ENCODE measurements at places on chromosomes 7 and 10.

DNA sequence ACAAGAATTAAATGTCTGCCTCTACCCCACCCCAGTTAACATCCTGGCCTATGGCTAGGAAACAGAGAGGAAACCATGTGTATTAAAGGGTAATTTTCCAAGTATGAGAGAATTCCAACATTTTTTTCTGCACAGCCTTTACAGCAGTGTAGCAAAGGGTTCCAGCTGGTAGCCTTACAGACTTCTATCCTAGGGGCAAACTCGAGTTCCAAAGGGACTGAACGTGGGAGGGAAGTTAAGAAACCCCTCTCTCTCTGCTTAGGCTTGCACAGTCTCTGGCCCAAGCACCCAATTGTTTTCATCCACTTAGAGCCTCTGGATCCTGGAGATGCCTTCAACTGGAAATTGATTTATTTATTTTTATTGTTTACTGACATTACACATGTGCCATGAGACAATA, 60.3 kb downstream of the SLC16A12 start:
- no peak for DNase-seq

DNA sequence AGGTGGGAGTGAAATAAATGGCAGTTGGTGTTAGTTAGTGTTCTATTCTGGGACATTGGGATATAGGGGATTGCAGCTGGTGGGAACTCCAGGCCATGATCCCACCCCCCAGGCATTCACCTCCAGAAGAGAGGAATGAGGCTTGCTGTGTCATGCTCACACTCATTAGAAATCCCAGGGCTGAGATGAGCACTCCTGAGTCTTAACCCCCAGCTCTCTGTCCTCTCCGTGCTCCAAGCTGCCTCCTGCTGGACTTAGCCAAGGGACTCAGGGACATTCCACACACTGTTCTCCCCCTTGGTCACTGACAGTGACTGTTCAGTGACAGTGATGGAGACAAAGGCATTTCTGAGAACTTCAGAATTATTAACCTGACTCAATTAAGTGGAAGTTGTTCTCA, 21.5 kb downstream of the CYP26A1 start:
- DNase-seq, result no peak

DNA sequence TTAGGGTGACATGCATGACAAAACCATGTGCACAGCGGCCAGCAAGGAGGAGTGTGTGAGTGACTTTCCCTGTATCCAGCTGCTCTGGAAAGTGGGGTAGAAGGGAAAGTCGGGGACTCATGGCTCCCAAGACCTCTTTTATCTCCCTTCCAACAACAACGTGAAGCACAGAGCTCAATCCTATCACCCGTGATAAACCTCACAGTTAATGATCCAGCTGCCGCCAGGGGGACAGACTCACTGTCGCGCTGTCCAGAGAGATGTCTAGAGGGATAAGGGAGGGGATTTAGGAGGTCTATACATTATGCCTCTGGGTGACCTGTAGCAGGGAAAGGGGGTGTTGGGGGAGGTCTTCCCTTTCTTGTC, 84.0 kb upstream of the SMNDC1 start:
- DNase-seq, result no peak

GRCh38 chr7:12571691-12572090, 1.2 kb downstream of the SCIN start:
- no peak for DNase-seq

DNA sequence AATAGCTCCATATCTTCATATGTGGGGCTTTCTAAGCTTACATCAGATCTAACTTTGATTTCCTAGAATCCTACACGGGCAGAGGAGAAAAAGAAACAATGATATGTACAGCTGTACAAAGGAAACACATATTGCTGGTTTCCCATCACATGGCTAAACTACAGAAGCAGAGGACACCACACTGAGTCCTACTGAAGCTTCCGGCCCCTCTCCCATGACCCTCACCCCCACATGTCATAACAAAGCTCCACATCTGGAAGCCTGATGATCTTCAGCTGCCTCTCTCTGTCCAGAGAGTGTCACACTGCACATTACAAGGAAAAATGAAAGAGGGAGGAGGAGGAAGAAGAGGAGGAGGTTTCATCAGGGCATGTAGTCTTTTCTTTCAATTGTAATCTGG, 14.0 kb downstream of the SLC16A12 start:
- no peak for DNase-seq

DNA sequence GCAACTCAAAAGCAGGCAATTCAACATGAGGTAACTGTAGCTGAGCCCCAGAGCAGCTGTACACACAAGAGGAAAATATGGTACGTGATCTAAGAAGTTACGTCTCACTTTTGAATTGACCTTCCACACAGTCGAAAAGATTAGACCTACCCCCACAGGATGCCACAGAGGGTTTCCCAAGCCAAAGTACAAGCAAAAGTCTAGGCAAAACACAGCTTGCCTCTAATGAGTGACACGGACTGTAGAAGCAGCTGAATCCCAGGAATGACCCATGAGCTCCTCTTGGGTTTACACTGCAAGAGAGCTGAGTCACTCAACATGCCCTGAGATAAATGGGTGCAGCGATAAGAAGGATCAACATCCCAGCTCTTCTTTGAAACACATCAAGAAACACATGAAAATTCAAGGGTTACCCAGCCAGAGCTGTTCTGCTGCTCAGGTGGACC, 9.8 kb downstream of the CREB3L2 start:
- peak; percentile 54 for DNase-seq

GRCh38 chr7:11593322-11593721, 238.7 kb downstream of the THSD7A start:
- no peak for DNase-seq

DNA sequence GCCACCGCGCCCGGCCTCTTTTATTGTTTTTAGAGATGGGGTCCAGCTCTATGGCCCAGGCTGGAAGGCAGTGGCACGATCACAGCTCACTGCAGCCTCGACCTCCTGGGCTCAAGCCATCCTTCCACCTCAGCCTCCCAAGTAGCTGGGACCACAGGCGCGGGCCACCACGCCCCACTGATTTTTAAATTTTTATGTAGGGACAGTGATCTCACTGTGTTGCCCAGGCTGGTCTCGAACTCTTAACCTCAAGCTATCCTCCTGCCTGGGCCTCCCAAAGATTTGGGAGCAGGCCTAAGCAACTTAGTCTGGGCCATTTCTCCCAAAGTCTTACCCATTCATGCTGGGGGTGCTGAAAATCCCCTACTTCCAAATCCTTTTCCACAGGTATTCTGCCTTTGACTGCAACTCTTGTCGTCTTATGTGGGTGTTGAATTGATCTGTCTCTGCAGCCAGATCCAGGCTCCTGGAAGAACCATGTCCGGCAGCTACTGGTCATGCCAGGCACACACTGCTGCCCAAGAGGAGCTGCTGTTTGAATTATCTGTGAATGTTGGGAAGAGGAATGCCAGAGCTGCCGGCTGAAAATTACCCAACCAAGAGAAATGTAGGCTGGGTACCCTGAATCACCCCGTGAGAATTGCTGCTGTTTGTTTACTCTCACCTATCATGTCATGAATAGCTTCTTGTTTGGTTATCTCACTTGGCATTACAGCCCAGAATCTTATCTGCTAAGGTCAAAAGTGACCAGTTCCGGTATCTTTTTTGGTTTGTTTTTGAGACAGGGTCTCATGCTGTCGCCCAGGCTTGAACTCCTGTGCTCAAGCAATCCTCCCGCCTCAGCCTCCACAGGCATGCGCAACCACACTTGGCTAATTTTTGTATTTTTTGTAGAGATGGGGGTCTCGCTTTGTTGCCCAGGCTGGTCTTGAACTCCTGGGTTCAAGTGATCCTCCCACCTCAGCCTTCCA, 1.1 kb downstream of the ZDHHC4 start:
- no peak for DNase-seq

- DNase-seq, result peak; percentile 42
Observed at GRCh38 chr10:95628786-95629185, 27.7 kb downstream of the ALDH18A1 start.

DNA sequence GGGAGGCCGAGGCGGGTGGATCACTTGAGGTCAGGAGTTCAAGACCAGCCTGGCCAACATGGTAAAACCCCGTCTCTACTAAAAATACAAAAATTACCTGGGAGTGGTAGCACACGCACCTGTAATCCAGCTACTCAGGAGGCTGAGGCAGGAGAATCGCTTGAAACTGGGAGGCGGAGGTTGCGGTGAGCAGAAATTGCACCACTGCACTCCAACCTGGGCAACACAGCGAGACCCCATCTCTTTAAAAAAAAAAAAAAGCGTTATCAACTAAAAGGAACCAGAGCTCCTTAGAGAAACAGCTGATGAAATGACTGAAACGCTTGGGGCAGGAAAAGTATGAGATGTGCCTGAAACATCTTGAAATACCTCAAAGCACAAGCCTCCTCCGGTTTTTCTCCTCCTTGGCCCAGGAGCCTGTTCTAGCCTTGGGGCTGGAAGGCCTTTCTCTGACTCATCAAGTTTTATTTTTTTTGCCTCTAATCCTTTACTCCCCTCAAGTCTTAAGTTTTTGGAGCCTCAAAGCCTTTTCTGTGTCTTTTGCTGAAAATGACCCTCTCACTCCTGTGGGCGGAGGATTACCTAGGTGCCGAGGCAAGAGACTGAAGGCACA, 2.6 kb upstream of the METTL27 start:
- peak; percentile 56 for DNase-seq

DNA sequence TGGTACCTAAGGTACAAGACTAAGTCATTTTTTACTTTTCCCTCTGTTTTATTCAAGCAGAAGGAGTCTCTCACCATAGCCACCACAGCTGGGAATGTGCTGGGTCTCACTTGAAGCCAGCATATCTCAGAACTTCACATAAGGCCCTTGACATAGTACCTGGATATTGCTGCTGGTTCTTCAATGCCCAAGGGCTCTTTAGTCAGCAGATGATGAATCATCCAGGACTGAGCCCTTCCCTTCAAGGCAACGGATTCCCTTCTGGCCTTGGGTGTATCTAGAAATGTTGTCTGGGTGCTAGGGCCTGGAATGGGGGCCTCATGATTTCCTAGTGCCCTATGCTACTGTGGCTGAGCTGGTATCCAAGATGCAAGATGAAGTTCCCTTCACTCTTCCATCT, 93.9 kb downstream of the ADCYAP1R1 start:
- no peak for DNase-seq

GRCh38 chr10:7365027-7365745, 45.6 kb downstream of the SFMBT2 start:
- no peak for DNase-seq

DNA sequence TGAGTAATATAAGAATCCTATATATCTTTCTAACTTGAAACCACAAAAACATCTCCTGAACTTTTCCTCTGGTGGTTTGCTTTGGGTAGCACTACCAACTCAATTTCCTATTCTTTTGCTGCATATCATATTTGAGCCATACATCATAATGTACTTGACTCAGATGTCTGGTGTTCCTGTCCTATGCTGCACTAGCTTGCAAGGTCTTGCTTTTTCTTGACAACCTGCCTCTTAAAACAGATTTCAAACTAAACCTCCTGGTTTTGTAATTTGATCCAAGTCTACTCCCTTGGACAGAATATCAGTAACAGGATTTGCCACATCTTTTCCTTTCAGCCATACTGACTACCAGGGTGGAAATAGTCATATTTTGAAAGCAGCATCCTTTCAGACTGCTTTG, 520.3 kb upstream of the LRRTM3 start:
- DNase-seq, result no peak

DNA sequence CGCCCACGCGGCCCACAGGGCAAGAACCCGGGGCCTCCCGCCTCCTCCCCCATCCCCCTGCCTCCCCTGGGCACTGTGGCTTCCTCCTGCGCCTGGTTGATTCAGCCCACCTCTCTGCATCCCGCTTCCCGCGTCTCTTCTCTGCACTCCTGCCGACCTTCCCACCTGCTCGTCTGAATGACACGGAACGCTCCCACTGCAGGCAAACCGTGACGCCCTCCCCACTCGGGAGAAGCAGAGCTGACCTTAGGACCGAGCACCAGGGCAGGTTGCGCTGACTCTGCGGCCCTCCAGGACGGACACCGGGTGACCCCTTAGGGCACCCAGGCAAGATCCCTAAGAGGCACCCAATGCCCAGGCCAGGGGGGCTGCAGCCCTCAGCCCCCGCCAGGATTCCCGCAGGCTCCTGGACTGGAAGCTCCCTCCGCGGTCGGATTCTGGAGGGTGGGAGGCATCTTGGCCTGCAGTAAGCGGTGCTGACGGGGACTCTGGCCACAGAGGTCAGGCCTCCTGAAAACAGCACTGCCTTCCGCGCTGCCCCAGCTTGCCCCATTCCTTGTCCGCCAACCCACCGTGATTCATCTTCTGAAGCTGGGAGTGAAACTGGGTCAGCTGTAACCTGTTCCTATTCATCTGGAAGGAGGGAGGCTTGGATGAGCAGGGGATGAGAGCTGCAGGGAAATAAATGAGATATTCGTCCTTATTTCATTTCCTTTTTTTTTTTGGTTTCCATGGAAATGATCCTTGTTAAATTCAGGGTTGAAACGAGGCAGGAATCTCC, 990 bp downstream of the CALML3 start:
- no peak for DNase-seq

GRCh38 chr7:43784030-43784584, 25.6 kb downstream of the BLVRA start:
- no peak for DNase-seq

- DNase-seq, result no peak
Observed at GRCh38 chr7:42161719-42162118, 75.3 kb downstream of the GLI3 start.

- peak; percentile 41 for DNase-seq
Observed at GRCh38 chr10:88565072-88565471, 18.0 kb downstream of the RNLS start.

- DNase-seq, result no peak
Observed at GRCh38 chr7:37225285-37225969, 223.2 kb downstream of the ELMO1 start.

DNA sequence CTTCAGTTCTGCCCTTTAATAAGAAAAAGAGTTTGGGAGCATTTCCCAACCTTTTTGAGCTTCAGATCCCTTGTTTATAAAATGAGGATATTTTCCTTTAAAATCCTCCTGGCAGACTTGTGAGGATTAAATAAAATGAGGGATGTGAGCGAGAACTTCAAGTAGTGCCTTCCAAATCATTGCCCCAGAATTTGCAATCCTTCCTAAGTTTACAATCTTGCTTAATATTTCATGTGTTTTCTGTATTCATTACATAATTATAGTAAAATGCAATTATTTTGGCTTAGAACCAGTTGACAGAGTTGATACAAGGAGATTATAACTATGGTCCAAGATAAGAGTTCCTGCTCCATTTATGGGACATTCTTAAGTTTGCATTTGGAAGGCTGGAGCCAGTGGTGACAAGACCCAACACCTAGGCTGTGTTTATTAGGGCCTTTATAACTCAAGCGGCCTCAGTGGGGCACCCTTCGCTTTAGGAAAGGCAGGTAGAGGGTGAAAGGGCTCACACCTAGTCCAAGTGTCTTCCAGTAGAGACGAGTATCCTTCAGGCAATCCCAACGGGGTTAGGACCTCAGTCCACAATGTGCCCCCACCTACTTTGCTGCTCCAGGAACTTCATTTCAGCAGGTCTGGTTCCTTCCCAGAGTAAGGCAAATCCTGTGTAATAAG, 317.5 kb downstream of the WDR11 start:
- DNase-seq, result no peak

DNA sequence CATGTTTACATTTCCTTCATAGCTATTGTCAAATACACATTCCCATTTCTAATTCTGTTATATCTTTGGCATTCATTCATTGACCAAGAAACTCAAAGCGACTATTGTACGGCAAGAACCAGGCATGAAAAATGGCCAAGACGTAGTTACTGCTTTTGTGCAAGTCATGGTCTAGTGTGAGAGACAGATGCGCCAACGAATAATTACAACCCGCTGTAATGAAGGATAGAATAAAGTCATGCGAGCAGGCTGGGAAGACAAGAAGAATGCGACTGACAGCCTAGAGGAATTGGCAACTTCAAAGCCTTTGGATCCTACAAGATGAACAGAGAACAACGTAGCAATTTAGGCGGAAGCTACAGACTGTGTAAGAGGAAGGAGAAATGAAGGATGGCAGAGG, 221.2 kb downstream of the CALN1 start:
- DNase-seq, result no peak
